GOT3 (cell line): ENCODE measurements at places on chromosomes 3 and 15.

DNA sequence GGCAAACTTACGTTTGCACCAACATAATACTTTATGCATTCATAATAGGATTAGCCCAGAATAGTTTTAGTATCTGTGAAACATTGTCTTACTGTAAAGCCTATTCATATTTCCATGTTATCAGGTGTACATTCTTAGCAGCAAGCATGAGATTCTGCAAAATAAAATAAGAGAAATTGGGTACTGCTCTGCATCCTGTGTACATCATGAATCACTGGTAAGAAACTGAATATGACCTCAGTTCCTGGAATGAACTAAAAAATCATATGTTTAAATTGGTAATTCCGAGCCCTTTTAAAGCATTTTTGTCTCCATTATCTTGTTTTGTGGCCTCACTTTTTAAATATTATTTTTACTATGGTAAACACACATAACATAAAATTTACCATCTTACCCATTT lies 605.1 kb downstream of the ROBO1 start:
- no peak for DNase-seq

DNA sequence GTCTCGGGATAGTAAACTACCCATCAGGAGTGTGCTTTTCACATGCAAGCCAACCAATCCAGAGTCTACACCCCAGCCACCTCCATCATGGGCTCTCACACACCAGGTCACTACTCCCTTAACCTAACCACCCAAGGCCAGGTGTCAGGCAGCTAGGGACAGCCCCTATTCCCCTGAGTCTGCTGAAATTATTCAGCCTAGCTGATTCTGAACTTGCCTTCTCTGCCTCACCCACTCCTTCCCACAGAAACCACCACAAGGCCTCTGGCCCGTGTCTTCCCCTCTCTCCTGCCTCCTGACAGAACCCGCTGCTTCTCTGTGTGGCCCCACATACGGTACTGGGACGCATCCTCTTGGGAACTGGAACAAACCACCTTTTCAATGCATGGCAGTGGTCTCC lies 82.1 kb downstream of the PCSK6 start:
- no peak for DNase-seq

DNA sequence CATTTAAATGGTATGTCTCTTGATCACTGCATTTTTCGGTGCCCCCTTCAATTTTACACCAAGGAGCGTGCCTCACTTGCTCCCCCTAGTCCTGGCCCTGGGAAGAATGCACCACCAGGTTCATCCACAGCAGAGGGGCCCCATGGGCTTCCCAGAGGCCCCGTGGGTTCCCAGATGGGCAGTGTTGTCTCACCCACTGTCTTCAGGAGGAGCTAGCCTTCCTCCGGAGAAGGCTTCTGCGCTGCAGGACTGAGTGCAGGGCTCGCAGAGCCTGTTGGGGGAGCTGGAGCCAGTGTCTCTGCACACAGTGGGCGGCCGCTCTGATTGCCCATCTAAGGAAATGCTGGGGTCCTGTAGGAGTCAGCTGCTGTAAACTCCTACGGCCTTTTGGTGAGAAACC lies 45.9 kb downstream of the POLR2M start:
- DNase-seq: no peak

- DNase-seq: no peak
Measured at GRCh38 chr15:60918234-60918959, 310.7 kb downstream of the RORA start.

DNA sequence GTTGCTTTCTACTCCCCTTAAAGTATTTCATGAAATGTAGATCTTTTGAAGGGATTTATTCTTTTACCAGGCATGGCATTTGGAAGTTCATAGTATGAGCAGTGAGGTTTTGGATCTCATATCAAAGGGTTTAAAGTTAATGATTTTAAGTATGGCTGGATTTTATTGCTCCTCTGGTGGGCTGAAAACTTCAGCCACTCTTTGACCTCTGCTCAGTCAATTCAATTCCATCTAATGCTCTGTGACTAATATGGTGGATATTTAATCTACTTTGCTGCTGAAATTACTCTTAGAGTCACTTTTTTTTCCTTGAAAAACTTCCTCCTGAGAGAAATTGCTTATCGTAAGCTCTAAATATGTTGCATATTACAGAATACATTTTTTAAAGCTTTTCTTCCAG lies 218.6 kb downstream of the NR2F2 start:
- DNase-seq: no peak

DNA sequence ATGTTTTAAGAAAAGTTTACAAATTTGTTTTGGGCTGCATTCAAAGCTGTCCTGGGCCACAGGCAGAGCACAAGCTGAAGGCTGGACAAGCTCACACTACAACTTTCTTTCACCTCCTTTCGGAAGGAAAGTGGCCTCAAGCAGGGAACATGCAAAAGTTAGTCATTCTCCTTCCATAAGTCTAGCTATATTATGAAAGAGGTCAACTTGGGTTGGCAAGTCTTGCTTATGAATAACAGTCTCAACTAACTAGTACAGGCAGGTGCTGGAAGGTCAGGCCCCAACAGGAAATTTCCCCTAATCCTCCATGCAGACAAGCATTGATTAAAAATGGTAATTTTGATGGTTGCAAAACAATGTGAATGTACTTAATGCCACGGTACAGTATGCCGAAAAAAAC lies 69.4 kb downstream of the OSBPL10 start:
- DNase-seq: no peak

DNA sequence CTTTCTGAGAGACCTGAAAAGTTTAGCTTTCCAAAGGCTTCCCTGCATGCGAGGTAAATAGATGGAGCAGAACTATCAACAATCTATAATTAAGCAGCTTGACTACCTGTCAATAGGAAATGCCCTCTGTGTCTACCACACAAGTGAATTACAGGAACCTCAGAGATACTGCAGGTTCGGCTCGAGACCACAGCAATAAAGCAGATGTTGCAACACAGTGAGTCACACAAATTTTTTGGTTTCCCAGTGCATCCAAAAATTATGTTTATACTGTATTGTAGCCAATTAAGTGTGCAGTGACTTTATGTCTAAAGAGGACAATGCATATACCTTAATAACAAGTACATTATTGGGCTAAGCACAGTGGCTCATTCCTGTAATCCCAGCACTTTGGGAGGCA lies 252.0 kb downstream of the UBE2E2 start:
- DNase-seq: no peak

GRCh38 chr3:179266701-179267211 lies 15.8 kb upstream of the KCNMB3 start:
- DNase-seq: no peak

GRCh38 chr15:25795712-25796111 lies 67.4 kb downstream of the ATP10A start:
- no peak for DNase-seq

DNA sequence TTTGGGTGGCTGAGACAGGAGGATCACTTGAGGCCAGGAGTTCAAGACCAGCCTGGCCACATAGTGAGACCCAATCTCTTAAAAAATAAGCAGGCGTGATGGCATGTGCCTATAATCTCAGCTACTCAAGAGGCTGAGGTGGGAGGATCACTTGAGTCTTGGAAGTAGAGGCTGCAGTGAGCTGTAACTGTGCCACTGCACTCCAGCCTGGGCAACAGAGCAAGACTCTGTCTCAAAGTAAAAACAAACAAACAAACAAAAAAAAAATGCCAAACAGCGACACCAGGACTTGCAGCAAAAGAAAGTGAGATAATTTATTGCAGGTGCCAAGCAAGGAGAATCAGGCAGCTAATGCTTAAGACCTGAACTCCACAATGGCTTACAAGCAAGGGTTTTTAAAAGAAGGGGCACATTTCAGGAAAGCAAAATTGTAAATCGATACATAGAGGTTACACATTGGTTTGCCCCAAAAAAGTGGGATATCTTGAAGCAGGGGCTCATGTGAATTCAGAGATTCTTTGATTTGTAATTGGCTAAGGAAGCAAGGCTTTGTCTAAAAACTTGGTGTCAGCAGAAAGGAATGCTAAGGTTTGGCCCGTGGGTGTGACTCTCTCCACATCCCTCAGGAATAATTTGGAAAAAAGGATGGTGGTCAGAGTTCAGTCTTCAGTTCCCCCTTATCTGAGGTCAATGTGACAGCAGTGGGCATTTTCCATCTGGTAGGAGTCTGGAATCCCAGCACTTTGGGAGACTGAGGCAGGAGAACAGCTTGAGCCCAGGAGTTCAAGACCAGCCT lies 5.2 kb upstream of the MPI start:
- no peak for DNase-seq

GRCh38 chr15:39156166-39156565 lies 424.7 kb upstream of the THBS1 start:
- DNase-seq: no peak

GRCh38 chr3:133208184-133208583 lies 170.0 kb downstream of the TMEM108 start:
- no peak for DNase-seq

DNA sequence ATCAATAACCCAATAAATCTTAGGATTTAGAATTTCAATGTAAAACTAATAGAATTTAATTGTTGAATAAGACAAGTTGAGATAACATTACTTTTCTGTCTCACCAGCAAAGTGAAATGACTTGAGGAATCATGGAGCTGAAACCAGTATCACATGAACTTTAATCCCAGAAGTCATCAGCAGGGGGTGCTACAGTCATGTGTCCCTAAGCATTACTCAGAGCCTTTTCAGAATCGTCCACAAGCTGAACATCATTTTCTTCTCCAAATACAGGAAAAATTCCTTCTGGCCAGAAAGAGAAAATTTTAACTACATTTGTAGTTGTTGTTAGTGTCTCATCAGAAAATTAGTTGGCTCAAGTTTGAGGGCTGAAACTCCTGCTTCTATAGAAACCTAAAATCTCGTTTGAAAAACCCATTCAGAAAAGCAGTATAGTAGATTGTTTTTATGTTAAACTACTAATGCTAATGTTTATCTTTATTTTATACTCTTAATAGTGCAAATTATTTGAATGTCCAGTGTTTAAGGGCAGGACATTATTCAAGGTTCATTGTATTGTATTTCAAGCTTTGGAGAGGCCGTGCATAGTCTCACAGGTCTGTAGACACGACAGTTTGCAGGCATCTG lies 384.1 kb downstream of the PLOD2 start:
- no peak for DNase-seq

DNA sequence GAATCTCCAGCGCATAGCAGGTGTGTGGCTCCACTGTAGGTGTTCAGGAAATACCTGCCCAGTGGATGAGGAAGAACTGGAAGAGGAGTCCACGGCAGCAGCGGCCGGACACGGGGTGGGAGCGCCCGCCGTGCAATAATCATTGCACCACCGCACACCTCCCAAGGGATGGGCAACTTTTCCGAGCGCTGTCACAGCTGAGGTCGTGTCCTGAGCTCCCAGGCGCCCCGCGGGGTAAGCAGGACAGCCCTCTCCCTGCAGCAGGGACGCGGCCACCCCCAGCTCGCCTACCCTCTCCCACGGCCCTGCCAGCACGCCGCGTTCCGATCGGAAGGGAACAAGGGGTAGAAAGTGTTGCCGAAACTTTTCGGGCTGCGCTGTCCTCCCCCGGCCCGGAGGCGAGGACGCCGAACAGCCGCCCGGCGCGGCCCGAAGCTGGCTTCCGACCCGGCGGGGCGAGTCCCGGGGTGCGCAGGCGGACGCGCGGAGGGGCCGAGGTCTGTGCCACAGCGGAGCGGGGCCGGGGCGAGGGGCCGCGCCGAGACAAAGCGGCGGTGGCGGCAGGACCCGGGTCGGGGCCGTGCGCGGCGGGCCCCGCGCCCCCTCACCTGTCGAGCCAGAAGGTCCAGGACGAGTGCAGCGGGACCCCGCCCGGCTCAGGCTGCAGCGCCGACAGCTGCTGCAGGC lies 475 bp downstream of the EIF4E3 start:
- DNase-seq: no peak

GRCh38 chr3:126784254-126784653 lies 80.2 kb downstream of the CHCHD6 start:
- no peak for DNase-seq

DNA sequence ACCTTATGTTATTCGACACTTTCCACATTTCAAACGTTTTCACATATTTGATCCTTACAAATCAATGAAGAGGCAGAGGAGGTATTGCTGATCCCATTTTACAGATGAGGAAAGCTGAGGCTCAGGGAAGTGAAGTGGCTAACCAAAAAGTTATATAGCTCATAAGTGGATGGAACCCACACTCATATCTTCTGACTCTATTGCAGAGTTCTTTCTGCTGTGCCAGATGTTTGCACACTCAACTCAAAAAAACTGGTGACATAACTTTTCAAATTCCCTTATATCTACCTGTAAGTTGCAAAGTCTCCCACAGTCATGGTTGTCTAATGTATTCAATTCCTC lies 84.0 kb upstream of the SETMAR start:
- DNase-seq: no peak

DNA sequence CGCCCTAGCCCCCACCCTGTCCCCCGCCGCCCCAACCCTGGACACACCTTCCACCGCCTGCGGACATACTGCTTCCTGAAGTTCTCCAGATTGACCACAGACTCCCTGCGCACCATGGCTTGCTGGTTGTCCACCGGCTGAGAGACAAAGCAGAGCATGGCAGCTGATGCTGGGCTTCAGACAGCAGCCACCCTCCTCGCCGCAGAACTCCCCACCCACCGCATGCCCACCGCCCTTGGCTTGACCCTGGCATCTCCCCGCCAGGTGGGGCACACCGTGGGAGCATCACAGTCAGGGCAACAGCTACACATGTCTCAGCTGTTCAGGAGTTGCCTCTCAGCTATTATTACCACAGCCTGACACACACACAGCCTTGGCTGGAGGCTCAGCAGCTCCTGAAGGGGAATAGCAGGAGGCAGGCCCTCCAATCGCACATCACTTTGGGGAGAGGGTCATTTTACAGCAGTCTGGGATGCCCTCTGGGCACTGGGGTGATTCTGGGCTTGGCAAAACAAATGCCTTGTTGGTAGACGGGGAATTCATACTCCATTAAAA lies 78.4 kb upstream of the HERC1 start:
- DNase-seq: no peak

GRCh38 chr3:109863701-109864100 lies 526.4 kb upstream of the DPPA4 start:
- no peak for DNase-seq

DNA sequence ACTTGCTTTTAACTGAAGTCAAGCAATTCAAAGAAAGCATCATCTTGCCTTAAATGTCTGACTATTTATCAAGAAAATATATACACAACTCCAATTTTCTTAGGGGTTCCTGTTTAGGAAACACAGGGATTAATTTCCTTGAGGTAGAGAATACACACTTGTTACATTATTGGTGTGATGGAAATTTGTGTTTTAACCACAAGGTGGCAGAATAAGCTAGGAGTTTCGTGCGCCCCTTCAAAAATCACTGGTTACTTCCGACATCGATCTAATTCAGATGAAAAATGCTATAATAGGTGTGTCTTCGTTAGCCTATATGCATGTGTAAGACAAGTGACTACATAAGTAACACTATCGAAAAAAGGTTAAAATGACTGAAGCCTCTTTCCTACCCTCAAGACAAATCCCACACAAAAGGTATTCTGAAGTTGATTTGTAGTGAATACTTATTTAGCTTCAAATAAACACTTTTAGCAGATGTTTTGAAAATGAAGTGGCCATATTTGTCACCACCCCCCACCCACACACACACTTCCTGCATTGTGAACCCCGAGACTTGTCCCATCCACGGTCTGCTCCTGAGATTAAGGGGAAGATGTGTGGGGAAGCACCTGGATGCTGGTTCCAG lies 246.5 kb downstream of the ROBO1 start:
- no peak for DNase-seq
